ENCODE measurements at places on chromosomes 6 and 20. TPM values are rescaled to one million over a fixed set of nuclear protein-coding genes. Genes with fewer than 3 reads are reported as not detected.

Gene MYBL2
- 75.8 TPM for total RNA-seq

Gene CDC5L
- total RNA-seq: 11.8 TPM

Gene HAO1
- not detected for total RNA-seq

Gene ME1
- total RNA-seq: 40.1 TPM

Gene TNFAIP3
- 11.9 TPM for total RNA-seq

Gene PRR18
- 0.17 TPM for total RNA-seq

Gene GRM4
- 0.35 TPM for total RNA-seq

Gene RNF182
- total RNA-seq: 3.2 TPM

Gene RBM24
- total RNA-seq: 9.3 TPM

Gene PABPC1L
- 20.2 TPM for total RNA-seq

All from A549 treated with CpdA at 1 μM for 4 hours (cell line).